ENCODE measurements at places on chromosomes 4 and X. TPM values are rescaled to one million over a fixed set of nuclear protein-coding genes. Genes with fewer than 3 reads are reported as not detected.
A peak's percentile ranks its signal among the peaks of the same experiment; 100 is the strongest.

The GRPR gene
- 16.5 TPM for total RNA-seq

The CXCL3 gene
- 3.6 TPM for total RNA-seq

The TLL1 gene
- 0.39 TPM for total RNA-seq

DNA sequence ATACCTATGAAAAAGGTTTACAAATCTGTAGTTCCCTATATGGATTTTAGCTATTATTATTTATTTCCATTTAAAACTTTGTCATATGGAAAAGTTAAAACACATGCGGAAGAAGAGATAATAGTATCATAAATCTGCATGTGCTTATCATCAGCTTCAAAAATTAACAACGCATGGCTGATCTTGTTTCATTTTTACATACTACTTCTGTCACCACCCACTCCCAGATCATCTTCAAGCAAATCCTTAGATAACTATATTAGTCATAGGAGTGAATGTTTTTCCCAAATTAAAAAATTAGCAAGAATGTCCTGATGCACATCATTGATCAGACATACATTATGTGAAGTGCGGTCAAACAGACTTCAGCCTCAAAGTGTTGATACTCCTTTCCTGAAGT, 24.6 kb upstream of the MOB1B start:
- H3K27me3 ChIP-seq: no peaks in the 10 kb centered on the region
- DNase-seq: no peak
- H3K36me3 ChIP-seq: no peaks in the 10 kb centered on the region
- no peak overlapping the region for H3K27ac ChIP-seq

DNA sequence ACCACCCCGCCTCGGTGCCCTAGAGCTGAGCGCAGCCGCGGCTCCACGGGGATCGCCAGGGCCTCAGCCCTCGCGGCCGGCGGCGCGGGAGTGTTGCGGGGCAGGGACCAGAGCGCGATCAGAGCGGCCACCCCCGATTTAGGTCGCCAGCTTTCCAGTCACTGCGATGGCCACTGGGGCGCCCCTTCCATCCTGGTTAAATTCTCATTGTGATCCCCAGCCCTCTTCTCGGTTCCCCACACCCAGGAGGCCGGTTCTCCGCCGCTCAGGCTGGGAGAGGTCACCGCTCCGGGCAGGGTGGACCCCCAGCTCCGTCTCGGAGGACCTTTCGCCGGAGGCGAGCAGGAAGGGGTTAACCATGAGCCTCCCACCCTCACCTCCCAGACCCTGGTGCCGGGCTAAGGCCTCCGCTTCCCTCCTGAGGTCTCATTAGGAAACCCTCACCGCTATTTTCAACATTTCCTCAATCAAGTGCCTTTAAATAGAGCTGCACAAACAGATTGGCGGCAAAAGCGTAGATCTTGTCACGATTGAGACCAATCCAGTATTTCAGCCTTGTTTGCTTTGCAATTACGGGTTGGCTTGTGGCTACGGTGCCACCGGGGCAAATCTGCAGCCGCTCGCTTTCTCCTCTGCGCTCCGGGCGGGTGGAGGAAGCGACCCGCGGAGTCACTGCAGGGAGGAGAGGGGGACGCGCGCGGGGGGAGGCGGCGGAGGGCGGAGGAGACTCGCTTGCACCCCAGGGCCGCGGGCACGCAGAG, 8.3 kb upstream of the HAND2 start:
- peaks cover 100% of the 10 kb centered on the region for H3K27me3 ChIP-seq
- H3K4me3 ChIP-seq: peak overlapping the region; percentile 54
- peaks cover 17% of the 10 kb centered on the region for H3K4me1 ChIP-seq
- H3K36me3 ChIP-seq: no peaks in the 10 kb centered on the region
- peak; percentile 58 for DNase-seq

GRCh38 chrX:46180258-46180687, 364.9 kb downstream of the ZNF674 start:
- H3K27me3 ChIP-seq: no peaks in the 10 kb centered on the region
- H3K4me3 ChIP-seq: no peak overlapping the region
- no peak overlapping the region for H3K27ac ChIP-seq
- no peaks in the 10 kb centered on the region for H3K4me1 ChIP-seq
- H3K36me3 ChIP-seq: no peaks in the 10 kb centered on the region

DNA sequence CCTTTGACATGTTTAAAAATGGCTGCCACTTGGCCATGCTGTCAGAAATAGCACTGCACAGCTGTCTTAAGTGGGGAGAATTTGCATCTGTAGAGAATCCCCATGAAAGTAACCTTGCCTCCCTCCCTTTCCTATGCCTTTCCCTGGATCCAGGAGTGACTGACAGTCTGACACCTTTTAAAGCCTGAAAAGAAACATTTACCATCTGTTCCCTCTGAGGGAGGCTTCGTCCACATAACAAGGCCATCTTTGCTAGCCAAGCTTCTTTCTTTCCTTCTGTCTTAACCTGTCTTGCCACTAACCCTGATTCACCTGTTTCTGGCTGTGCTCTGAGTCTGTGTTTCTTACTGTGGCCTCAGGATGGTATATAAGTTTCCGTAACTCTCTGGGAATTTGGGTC, 21.3 kb upstream of the AADAT start:
- H3K36me3 ChIP-seq: 0 out of 2 replicates have a peak, but pooled peaks cover 3% of the 10 kb centered on the region
- no peaks in the 10 kb centered on the region for H3K27me3 ChIP-seq
- DNase-seq: no peak
- no peak overlapping the region for H3K4me3 ChIP-seq
- no peaks in the 10 kb centered on the region for H3K4me1 ChIP-seq
- no peak overlapping the region for H3K27ac ChIP-seq

DNA sequence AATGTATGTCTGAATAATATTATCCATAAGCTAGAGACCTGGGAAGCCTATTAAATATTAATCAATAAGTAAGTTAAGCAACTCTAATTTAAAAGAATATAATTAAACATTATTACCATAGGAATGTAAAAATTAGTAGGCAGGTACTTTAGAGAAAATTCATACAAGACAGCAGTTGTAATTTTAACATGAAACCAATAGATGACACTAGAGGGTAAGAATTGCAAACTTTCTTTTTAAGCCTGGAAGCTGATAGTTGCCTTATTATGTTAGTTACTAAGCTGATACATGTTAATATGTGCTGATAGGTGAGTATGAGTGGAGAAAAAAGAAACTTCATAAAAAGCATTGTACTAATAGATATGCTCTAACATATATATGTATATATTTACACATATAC, 1157.4 kb downstream of the FAM133A start:
- no peaks in the 10 kb centered on the region for H3K36me3 ChIP-seq
- no peak overlapping the region for H3K27ac ChIP-seq
- no peak overlapping the region for H3K4me3 ChIP-seq

DNA sequence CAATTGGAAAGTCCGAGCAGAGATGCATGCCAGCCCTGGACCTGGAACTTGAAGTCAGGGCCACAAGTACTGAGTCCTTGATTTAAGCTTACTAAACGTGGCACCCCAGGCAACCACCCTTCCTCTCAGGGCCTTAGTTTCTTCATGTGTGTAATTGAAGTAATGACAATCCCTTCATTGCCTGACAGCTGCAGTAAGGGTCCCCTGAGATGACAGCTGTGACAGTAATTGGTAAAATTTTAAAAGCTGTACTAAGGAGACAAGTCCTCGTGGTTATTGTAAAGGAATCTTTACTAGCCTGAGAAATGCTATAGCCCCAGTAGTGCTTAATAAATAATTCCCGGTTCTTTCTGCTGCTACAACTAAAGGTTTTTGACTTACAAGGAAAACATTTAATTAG, 175.1 kb upstream of the RADX start:
- H3K4me3 ChIP-seq: no peak overlapping the region
- H3K27ac ChIP-seq: no peak overlapping the region
- H3K36me3 ChIP-seq: no peaks in the 10 kb centered on the region

GRCh38 chrX:153902385-153902784, 2.1 kb upstream of the AVPR2 start:
- H3K36me3 ChIP-seq: no peaks in the 10 kb centered on the region
- no peak for DNase-seq
- no peak overlapping the region for H3K4me3 ChIP-seq
- no peak overlapping the region for H3K27ac ChIP-seq
- no peaks in the 10 kb centered on the region for H3K27me3 ChIP-seq

DNA sequence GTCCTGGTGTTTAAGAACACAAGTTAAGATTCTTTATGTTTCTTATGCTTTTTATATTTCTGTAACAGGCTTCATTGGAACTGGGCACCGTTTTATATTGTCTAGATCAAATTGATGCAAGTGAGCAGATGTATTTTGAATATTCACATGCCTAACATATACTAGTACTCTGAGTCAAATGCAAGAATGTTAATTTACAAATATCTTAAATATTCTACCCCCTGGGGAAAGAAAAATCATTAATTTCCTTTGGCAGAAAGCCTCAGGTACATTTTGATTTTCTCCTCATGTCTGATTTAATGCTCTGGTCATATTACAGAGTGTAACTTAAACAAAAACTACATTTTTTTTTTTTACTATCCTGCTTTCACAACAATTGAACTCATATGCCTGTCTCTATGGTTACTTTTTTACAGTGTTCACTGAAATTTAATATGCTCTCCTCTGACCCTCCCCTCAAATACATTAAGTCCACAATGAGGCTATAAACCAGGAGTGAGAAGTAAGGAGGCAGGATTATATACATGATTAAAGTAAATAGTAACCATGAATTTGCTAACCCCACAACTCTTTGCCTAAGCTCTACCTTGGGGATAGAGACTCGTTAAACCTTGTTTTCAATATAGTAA, 2.4 kb upstream of the NSUN7 start:
- H3K27me3 ChIP-seq: no peaks in the 10 kb centered on the region
- no peaks in the 10 kb centered on the region for H3K36me3 ChIP-seq

- no peak overlapping the region for H3K27ac ChIP-seq
- no peak overlapping the region for H3K4me3 ChIP-seq
- H3K27me3 ChIP-seq: no peaks in the 10 kb centered on the region
Measured at GRCh38 chrX:121169099-121170035, 122.0 kb downstream of the GLUD2 start.

DNA sequence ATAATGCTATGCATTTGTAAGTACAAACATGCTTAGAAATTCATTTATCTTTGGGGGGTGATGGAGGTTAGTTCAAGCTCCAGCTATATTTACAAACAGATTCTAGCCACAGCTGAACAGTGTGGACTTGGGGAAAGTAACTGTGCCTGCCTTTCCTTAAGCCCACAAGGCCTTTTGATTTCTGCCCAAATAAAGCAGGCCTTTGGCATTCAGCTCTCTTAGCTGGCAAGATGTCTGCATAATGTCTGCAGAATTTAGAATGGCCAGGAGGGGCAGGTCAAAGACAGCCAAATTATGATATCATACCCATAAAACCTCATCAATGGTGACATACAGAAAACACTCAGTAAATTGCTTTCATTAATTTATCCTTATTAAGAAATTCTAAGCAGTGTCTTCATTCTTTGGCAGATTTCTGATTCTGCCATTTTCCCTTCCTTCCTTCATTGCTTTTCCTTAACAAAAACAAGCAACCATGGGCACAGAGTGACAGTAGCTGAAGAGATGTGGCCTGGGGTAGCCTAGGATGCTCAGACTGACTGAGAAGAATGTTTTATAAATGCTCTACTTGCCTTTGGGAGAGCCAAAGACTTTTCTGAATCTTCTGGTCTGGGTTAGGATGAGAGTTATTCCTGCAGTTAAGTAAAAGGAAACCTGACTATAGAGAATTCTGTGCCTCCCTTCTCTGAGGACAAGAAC, 538.7 kb upstream of the NR3C2 start:
- H3K27ac ChIP-seq: no peak overlapping the region
- no peaks in the 10 kb centered on the region for H3K4me1 ChIP-seq
- no peak for DNase-seq
- H3K27me3 ChIP-seq: no peaks in the 10 kb centered on the region
- no peak overlapping the region for H3K4me3 ChIP-seq
- no peaks in the 10 kb centered on the region for H3K36me3 ChIP-seq

DNA sequence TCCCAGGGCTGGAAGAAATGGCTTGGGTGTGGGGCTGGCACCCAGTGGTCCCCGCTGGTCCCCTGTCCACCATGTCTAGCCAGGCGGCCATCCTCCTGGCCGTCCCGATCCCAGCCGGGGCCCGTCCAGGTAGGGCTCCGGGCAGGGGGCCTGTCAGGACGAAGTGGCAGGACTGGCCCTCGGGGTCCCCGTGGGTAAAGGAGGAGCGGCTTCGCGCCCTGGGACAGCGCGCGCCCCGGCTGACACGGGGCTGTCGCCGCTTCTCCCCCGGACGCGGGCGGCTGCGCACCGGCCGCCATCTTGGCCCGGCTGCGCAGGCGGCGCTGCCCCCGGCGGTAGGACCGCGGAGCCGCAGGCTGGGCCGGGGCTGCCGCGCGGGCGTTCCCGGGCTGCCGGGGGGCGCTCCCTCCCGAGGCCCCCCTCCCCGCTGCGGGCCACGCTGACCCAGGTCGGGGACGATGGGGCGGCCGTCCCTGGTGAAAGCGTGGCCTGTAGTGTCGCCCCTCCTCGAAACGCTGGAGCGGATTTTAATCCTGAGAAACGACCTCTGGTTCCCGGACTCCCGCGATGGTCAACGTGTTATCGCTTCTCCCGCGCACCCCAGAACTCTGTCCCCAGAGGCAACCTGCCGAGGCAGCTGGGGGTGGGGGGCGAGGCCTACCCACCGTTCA, 60.4 kb upstream of the BCOR start:
- peaks cover 5% of the 10 kb centered on the region for H3K27me3 ChIP-seq
- peak overlapping the region; percentile 98 for H3K27ac ChIP-seq
- DNase-seq: peak; percentile 64
- H3K4me3 ChIP-seq: peak overlapping the region; percentile 57
- H3K4me1 ChIP-seq: peaks cover 7% of the 10 kb centered on the region
- H3K36me3 ChIP-seq: no peaks in the 10 kb centered on the region

DNA sequence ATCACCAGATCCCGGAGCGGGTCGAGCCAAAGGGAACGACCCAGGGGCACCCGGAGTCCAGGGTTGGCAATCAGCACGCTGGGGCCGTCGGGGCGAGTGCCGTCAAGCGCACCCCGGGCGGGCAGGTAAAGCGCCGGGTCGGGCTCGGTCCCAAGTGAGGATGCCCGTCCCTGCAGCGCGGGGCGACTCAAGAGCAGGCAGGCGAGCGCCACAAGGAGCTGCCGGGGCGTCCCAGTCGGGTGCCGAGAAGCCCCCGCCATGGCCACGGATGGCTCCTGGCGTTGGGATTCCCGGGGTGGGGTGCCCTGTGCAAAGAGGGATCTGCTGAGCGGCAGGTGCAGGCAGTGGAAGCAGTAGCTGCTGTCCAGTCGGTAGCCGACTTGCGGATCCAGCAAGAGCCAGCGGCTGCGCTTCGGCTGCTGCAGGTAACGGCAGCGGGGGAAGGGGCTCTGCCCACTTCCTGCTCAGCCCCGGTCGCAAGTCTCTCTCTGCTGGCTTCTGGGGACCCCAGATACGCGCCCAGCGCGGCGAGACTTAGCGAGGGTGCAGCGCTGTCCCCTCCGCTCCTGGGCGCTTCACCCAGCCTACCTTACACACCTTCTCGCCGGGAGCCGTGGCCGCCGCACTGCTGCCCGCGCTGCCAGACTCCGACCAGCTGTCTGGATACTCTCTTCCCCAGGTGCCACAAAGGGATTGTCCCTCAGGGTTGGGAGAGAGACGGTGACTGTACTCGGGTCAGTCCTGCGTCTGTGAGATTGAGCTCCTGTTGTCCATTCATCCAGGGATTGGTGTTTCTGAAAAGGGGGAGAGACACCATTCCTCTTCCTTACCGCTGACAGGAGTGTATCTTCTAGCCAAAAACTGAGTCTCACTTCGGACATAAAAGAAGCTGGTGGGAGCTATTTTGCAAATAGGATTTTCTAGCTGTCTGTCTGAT, at the start of gene FREM3:
Gene FREM3, minus strand, starts transcription at position 260 of the 937 bp plus-strand sequence. Its CDS starts 0 bp downstream, at position 260.
- peaks cover 50% of the 10 kb centered on the region for H3K27me3 ChIP-seq
- H3K4me1 ChIP-seq: peaks cover 5% of the 10 kb centered on the region
- H3K36me3 ChIP-seq: no peaks in the 10 kb centered on the region

- H3K4me1 ChIP-seq: peaks cover 26% of the 10 kb centered on the region
- peak; percentile 90 for DNase-seq
- no peak overlapping the region for H3K27ac ChIP-seq
Measured at GRCh38 chr4:153142700-153143438, 61.4 kb upstream of the TRIM2 start.

All from GM23338 (cell line).